ENCODE measurements at places on chromosomes 4 and X.

DNA sequence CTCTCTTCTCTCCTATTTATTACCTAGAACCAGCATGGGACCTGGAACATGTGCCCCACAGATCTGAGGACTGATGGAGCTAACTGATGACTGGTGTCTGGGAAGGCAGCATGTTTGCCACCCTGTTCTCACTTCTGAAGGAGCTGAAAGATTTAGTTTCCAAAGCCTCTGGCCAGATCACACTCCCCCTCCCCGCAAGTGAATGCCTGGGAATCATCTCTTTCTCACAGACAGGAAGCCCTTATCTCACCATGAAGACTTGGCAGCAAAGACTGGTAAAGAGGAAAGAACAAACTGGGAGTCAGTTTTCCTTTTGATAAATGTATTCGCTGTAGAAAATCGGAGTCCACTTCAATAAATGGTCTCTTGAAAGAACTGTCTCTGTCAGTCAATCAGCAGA lies 21.0 kb upstream of the PCYT1B start:
- DNase-seq: no peak

- no peak for DNase-seq
Observed at GRCh38 chr4:112358952-112359749, 62.0 kb downstream of the ALPK1 start.

- DNase-seq: peak; percentile 2
Observed at GRCh38 chrX:100687128-100687527, 43.1 kb downstream of the SRPX2 start.

- no peak for DNase-seq
Observed at GRCh38 chrX:45697591-45697990, 496.9 kb upstream of the DIPK2B start.

DNA sequence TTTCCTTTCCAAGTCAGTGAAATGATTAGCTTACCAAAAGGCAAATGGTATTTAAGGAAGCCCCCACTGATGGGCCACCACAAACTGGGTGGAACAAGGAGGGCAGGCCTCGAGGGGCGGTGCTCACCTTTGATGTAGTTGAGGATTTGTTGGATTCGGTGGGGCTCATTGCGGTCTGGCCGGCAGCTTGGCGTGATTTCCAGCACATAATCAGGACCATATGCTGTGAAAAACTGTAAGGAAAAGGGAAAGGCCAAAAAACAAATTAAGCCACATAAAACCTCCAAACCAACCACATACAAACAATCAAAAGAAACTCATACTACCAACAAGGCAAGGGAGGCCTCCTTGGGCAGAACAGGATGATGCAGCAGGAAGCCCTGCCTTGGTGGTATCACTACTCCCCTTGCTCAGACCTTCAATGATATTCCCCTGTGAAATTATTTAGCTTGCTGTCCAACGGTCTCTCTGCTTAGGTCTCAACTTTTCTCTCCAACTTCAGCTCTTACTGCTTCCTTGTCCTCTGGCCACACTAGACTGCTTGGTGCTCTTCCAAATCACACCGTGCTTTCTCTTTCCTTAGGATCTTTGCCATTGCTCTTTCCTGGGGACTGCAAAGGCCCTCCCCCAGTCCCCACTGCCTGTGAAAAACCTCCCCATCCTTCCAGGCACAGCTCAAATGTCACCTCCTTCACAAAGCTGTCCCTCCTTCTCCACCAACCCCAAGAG lies 46.1 kb upstream of the CITED1 start:
- no peak for DNase-seq

DNA sequence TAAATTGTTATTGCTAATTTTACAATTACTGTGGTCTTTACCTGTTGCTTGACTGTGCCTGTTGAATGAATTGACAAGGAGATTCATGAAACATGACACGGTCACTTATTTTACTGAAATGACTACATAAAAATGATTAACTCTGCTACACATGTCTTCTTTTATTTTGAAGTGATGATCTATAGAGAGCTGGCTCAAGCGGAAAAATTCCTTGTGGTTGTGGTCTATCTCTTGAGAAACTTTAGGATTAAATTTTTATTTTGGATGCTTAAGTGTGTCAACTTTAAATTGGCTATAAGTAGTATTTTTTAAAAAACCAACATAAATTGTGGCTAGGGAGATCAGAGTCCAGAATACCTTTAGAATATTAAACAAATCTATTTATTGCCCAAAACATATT lies 131.8 kb upstream of the PITX2 start:
- no peak for DNase-seq

- DNase-seq: no peak
Observed at GRCh38 chr4:72505314-72505744, 63.7 kb downstream of the ADAMTS3 start.

- no peak for DNase-seq
Observed at GRCh38 chr4:168811786-168812651, 198.0 kb downstream of the CBR4 start.

DNA sequence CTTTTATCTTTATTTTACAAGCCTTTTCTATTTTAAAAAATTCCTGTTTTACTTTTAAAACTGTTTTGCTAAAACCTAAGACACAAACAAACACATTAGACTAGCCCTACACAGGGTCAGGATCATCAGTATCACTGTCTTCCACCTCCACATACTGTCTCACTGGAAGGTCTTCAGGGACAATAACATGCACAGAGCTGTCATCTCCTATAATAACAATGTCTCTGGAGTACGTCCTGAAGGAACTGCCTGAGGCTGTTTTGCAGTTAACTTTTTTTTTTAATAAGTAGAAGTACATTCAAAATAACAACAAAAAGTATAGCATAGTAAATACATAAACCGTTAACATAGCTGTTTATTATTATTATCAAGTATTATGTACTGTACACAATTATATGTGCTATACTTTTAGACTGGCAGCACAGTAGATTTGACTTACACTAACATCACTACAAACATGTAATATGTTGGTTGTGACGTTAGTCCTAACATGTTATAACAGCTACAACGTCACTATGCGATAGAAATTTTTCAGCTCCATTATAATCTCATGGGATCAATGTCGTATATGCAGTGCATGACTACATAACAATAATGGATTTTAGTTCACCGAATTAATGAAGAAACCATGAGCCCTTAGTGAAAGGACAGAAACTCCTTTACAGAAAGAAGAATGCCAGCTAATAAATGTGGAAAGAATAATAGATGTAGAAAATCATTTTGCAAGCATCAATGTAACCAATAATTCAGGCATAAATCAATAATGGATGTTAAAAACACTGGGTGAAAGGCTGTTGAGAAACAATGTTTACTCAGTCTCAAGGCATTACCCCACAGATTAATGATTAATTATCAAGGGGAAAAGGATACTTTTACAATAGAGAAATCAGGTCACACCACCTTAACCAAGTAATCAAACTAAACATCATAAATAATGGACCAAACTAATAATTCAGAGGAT lies 49.2 kb downstream of the FBXW7 start:
- no peak for DNase-seq

GRCh38 chrX:132488180-132488705 lies 595 bp downstream of the MBNL3 start:
- peak; percentile 29 for DNase-seq

All from activated CD4-positive, alpha-beta T cell treated with anti-CD3 and anti-CD28 coated beads, Interleukin-2, amount 50 U/mL, for 48 hours (primary cell).